ENCODE measurements at places on chromosomes 2 and 18.

- no peak for DNase-seq
Measured at GRCh38 chr2:189498205-189498604, 56.9 kb downstream of the WDR75 start.

GRCh38 chr2:75243219-75243618, 43.9 kb upstream of the TACR1 start:
- DNase-seq = no peak

DNA sequence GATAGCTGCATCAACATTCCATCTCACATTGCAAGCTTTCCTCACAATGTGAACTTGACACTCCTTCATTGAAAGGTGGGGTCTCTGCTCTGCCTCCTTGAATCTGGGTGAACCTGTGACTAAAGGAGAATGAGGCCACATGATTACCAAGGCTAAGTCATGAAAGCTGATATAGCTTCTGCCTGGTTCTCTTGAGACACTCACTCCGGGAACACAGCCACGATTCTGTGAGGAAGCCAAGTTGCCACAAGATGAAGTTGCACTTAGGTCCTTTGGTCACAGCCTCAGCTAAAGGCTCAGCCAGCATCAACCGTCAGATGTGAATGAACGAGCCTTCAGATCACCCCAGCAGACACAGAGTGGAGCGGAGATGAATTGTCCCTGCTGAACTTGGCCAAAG, 94.7 kb upstream of the FAM136A start:
- DNase-seq = no peak

GRCh38 chr18:75134611-75134975, 74.3 kb downstream of the PTGR3 start:
- no peak for DNase-seq

- no peak for DNase-seq
Measured at GRCh38 chr2:230453006-230453405, 37.0 kb downstream of the SP100 start.

- DNase-seq = no peak
Measured at GRCh38 chr2:157150747-157151146, 106.8 kb upstream of the GALNT5 start.

DNA sequence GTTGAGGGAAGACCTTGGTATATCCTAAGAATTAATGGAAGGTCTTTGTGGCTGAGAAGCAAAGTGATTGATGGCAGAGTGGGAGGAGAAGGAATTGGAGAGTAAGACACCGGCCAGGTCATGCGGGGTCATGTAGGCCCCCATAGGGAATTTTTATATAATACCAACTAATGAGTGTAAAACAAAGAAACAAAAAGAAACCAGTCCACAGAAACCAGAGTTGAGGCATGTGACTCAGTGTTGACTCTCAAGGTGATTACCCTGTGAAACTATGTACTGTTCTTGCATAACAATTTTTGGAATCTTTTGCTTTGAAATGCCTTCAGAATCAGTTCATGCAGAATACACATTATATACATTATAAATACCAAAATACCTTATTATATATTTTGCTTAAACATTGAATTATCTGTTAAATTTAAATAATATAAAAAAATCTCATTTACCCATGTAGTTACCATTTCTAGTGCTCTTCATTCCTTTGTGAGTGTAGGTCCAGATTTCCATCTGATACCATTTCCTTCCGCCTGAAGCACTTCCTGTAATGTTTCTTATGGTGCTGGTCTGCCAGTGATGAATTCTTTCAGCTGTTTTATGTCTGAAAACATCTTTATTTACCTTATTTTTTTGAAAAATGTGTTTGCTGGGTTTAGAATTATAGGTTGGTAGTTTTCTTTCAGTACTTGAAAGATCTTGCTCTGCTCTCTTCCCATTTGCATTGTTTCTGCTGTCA, 8.6 kb downstream of the CLIP4 start:
- no peak for DNase-seq

DNA sequence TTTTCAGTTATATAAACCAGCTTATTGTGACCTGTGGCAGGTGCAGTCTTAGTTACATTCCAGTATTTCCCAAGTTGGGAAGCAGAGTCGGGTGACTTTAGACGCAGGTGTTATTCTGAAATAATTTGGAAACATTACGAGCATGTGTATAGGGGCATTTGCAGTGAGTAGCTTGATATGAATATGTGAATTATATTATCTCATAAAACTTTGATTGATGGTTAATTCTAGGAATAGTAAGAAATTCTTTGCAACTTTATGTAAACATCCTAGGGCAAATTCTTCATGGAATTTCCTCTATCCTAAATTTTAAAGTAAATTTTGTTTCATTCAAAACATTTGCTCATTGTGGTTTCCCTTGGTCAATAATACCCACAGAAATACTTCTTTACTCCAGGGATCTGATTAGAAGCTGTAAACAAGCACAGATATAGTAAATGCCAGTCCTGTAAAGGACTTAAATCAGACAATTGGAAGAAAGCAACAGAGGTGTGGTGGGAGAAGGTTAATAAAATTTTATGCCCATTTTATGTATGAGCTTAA, 580.6 kb upstream of the CDH2 start:
- DNase-seq = no peak

- DNase-seq = no peak
Measured at GRCh38 chr2:42284019-42284418, 77.0 kb downstream of the COX7A2L start.

- DNase-seq = no peak
Measured at GRCh38 chr2:196183172-196183473, 11.7 kb upstream of the STK17B start.

- no peak for DNase-seq
Measured at GRCh38 chr18:23547846-23548245, 38.5 kb downstream of the NPC1 start.

DNA sequence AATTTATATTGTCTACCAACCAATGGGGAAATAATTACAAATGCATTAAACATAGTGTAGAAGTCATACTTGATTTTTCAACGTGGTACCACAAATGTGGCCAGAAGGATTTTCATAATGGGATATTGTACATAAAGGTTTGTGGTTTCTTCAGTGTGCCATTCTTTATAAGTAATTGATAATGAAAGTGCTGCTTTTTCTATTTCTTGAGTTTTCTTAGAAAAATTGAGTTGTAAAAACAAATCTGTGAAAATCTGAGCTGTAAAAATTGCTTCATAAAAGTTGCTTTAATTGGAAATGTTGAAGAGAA, 103.6 kb downstream of the KYNU start:
- DNase-seq = no peak

- no peak for DNase-seq
Measured at GRCh38 chr2:211429256-211429920, 873.0 kb downstream of the CPS1 start.

GRCh38 chr2:196263181-196263747, 91.9 kb upstream of the STK17B start:
- DNase-seq = no peak

GRCh38 chr18:42268186-42268725, 313.2 kb downstream of the PIK3C3 start:
- DNase-seq = no peak

GRCh38 chr2:197828464-197829135, 24.2 kb downstream of the PLCL1 start:
- no peak for DNase-seq

DNA sequence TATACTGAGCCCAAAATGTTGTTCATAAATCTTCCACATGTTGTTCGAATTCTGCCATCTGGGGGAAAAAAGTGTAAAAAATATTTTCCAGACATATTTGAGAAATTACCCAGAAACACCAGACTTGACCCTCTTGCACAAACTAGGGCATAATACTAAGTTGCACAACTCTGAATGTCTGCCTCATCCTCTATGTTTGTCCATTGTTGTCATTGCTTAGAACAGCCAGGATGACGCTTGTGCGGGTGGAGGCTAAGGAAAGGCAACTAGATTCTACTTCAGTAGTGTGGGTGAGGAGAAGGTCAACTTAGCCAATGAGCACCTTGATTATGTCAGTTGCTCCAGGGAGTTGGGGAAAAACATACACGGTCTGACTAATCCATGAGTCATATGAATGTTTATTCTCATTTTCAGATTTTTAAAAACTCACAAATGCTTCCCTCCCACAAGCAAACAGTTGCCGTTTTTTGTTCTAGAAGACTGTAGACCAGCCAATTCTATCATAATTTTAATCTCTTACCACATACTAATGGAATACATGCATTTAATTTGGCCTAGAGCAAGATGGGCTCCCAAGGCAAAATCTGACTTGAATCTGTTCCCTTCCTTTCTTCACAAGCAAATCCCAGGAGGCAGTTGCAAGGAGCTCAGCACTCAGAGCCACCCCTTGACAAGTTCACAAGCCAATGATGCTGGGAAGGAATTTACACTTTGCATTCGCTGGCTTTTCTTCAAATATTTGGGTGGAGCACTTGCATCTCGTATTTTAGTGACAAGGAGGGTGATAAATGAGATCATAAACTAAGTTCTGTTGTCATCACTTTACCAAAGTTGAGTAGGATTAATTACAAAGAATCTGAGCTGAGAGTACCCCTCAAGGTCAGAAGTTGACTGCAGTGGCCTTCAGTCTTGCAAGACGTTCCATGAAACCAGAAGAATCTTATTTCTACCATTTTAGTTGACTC, 163.2 kb upstream of the TWIST2 start:
- no peak for DNase-seq

DNA sequence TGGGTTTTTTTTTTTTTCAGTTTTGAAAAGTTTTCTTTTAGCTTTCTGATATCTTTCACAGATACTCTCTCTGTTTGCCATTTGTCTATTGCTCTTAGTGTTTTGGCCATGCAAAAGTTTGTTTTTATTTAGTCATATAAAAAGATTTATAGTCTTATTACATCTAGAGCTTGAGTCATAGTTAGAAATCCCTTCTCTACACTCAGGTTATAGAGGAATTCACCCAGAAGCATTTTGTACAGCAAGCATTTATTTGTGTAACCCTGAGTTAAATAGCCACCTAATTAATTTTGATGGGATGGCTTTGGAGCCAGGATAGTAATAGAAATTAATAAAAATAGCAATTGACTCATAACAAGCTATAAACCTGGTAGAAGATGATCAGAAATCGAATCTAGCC, 35.6 kb downstream of the ACTR2 start:
- DNase-seq = no peak

DNA sequence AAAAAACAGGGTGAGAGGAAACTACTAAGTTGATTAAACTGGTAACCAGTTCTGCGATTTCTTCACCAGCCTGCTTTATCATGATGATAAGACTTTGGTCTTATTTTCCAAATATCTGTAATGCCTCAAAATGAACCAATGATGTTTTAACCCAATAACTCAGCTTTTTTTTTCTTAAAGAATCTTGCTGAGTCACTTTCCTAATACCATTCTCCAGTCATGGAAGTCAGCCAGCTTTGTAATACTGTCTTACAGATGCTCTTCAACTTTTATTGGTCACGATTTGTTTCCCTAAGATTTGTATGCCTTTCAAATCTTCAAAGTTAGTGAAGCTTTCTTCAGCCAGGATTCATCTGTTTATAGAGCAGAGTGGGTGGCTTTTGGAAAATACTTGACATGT, 47.7 kb upstream of the SMIM21 start:
- no peak for DNase-seq

GRCh38 chr18:33372442-33372841, 68.1 kb downstream of the CCDC178 start:
- DNase-seq = no peak

DNA sequence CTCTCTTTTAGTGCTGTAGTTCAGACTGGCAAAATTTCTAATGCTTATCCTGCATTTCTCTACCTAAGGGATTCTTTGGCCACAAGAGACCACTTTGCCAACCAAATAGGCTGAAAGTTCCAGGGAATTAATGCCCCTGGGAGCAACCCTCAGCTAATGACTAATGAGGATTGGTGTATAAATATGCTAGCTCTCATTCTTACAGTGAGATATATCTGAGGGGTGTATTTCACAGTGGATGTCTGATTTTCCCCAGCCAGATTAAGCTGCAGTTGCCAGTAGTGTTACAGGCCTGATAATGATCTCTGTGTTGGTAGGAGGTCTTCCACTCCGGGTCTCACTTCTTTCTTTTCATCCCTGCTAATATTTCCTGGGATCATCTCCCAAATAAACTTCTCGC, 90.4 kb downstream of the GULP1 start:
- no peak for DNase-seq

DNA sequence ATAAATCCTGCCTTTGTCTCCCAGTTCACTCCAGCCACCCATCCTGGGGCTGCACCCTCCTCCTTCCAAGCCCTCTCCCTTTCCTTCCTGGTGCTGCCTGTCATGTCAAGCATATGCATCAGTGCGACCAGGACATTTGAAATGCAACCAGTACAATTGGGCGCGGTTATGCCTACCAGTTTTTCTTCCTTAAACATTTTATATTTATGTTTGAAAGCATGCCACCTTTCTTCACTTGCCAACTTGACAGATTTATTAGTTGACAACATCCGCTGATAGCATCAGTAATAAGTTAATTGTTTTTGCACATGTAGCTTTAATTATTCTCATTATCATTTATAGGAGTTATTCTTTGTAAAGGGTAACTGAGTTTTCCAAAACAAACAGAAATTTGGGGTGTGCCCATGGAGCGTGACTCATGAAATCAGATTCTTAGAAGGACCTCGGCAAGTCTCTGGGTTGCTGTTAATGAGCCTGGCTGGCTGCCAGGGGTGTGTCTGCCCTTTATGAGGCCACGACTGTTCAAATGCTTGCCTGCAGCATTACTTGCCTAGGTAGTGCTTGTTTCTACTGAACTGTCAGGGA, 32.8 kb upstream of the IL1B start:
- DNase-seq = no peak

Measured in caudate nucleus (tissue), 63 donors.